Activated CD8-positive, alpha-beta memory T cell treated with anti-CD3 and anti-CD28 coated beads for 24 hours (primary cell): ENCODE measurements at places on chromosomes 11 and 22.

- DNase-seq: no peak
Measured at GRCh38 chr22:25765016-25765367, 23.0 kb downstream of the MYO18B start.

GRCh38 chr22:32858121-32858703 lies 56.7 kb downstream of the TIMP3 start:
- no peak for DNase-seq

DNA sequence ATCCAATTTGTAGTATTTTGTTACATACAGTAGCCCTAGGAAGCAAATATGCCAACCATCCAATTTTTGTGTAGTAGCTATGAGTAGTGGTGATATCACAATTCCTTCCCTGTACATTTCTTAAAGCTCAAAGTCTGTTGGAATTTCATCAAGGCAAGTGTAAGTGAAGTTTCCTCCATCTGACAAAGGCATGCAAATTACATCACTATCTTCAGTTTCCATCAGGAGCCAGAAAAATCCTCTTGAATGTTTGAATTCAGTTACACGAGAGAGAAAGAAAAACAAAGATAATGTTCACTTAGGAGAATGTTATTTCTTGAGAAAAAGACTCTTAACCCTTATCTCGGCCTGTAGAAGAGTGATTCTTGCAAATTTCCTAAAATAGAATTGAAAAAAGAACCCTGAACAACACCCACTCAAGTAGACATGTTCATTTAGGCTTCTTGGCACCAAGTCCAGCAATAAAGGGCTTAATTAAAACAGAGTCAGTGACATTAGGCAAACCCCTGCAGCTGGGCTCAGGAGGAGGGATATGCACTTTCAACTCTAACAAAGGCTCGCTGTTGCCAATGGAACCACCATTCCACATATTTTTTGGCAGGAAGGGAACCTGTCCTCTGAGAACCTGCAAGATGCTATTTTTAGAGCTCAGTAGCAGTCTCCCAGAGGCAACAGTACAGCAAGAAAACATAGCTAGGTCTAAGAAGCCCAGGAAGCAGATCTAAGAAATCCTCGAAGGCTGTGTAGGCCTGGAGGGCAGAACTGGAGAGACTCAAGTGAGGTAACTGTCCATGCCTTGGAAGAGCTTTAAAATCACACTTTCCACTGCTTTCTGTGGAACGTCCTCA lies 144.6 kb downstream of the CCDC81 start:
- no peak for DNase-seq

GRCh38 chr11:39174965-39175364 lies 2284.5 kb downstream of the LRRC4C start:
- DNase-seq: no peak
